ENCODE measurements at places on chromosomes 7 and 10.
A peak's percentile ranks its signal among the peaks of the same experiment; 100 is the strongest.

GRCh38 chr10:69703766-69704630 is 74.0 kb downstream of the FAM241B start:
- no peak for DNase-seq

DNA sequence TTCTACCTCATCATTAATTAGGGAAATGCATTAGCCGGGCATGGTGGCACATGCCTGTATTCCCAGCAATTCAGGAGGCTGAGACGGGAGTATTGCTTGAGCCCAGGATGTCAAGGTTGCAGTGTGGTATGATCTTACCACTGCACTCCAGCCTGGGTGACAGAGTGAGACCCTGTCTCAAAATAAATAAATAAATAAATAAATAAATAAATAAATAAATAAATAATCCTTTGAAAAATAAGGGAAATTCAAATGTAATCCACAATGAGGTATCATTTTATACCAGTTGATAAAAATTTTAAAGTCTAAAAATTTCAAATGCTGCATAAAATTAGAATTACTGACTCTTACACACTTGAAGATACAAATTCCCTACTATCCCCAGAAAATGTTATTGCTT is 334.3 kb downstream of the ADK start:
- DNase-seq, result no peak

- DNase-seq, result no peak
These were observed 107.5 kb downstream of the REEP3 start for GRCh38 chr10:63628526-63629362.

DNA sequence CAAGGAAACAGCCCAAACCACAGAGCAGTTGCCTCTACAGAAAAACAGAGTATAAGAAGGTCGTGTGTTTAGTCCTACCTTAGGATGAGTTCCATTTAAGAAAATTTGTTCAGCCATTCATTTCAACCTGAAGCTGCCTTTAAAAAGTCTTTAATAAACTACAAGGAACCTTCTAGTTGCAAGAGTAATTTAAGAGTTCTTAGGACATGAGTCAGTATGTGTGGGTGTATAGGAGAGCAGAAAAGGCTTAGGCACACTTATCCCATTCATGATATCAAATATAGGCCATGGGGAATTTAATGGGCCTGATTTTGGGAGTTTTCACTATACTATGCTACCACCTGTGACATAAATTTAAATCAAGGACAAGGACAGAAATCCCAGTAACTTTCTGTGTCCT is 496.8 kb downstream of the TFEC start:
- no peak for DNase-seq

GRCh38 chr7:71343039-71343438 is 211.1 kb downstream of the GALNT17 start:
- DNase-seq, result no peak

DNA sequence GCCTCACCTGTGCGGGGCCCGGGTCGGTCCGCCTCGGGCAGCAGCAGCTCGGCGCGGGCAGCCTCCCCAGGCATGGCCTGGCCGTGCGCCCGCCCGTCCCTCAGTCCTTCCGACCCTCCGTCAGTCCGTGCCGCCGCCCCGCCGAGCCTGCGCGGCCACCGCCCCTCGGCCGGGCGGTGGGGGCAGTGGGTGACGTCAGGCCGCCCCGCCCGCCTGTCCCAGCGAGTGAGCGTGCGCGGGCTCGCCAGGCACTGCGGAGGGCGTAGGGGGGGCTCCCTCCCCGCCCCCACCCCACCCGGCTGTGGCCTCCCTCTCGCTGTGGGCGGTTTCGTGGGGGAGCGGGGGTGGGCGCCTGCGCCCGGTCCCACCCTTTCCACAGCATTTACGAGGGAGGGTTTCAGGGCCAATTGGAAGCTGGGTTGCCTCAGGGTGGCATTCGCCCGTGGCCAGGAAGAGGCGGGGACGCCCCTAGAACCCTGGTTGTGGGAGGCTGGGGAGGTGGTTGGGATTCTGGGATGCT is at the start of gene NACAD:
TSS of gene NACAD (minus strand) at position 149 of the 520 bp plus-strand sequence. CDS start at position 74, 75 bp downstream.
- no peak for DNase-seq

DNA sequence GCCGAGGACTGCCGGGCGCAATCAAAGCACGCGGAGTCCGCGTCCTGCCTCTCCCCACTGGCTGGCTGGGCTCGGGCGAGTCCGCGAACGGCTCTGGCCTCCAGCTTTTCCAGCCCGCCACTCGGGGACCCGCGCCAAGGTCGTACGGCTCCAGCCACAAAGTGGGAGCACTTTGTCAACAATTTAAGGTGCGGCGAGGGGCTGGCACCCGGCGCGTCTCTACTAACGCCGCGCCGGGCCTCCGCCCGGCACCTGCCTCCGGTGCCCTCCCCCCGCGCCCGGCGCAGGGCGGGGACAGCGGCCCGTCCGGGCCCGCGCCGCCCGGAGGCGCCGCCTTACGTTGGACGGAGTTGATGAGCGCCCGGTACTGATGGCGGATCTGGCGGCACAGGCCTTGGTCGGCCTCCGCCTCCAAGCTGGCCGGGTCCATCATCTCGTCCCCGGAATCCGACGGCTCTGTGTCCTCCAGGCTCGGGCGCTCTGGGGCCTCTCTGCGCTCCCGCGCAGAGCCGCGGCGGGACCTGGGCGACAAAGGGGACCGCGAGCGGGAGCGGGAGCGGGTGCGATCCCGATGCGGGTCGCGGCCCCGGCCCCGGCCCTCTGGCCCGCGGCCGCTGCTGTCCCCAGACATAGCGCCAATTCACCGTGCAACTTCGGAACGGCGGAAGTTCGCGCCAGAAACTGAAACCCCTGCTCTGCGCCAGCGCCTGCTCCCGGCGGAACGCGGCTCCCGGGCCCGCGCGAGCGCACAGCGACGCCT is at the start of gene NSMCE4A:
TSS of gene NSMCE4A (minus strand) at position 683 of the 760 bp plus-strand sequence. CDS start at position 631, 52 bp downstream.
- DNase-seq, result peak; percentile 16

DNA sequence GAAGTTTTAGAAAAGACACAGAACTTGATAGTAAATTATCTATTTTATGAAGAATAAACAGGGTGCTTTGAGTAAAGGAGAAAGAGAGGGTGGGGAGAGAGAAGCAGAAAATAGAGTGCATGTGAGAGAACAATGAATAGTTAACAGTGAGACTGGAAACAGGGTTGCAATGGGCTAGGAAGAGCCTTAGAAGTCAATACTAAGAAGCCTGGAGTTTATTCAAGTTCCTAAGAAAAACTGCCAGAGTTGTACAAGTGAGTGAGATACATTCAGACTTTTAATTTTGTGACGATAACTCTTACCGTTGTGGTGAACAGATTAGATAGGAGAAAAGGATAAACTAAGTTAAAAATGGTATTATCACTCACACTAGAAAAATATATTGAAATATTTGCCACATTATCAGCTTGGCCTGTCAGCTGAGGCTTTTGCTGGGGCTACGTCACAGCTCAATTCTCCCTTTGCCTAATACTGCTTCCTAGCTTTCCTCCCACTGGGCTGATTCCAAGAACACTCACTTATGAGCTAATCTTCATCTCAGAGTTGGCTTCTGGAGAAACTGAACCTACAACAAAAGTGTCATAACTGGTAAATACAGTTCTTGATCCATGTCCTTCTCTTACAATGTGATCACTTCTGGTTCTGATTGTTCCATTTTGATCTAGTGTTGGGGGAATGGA is 92.7 kb downstream of the SEMA3D start:
- DNase-seq, result no peak

DNA sequence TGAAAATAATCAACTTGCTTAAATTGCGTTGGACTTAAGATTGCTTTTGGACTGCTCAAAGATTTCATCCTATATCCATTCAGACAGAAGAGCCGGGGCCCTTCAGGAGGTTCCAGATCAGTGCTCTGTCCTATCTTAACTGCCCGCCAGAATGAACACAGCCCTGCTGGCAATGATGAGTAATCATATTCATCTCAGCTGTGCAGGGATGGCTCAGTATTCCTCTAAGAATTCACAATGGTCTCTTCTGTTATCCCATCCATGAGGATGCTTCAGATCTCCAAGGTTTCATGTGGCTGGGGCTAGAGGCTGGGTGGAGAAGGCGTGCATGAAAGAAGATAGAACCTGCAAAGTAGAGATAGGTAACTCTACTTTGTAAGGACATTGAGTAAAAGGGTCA is 80.0 kb upstream of the NPVF start:
- no peak for DNase-seq

- no peak for DNase-seq
These were observed 4.8 kb upstream of the ADAP1 start for GRCh38 chr7:959271-959670.

- no peak for DNase-seq
These were observed 37.1 kb downstream of the MASTL start for GRCh38 chr10:27192284-27192683.

DNA sequence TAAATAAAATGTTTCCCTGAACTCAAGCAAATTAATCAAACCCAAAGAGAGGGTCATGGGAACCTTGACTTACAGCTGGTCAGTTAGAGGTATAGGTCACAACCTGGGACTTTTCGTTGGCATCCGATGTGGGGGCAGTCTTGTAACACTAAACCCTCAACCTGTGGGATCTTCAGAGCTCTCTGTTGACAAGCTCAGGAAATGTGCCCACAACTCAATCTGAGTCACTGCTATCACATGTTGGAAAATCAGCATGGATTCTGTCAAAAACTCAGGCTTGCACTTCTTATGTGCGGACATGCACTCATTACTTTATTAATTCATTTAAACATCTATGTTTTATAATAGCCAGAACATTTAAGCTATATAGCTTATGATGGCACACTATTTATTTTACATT is 424.6 kb upstream of the SORCS1 start:
- no peak for DNase-seq

DNA sequence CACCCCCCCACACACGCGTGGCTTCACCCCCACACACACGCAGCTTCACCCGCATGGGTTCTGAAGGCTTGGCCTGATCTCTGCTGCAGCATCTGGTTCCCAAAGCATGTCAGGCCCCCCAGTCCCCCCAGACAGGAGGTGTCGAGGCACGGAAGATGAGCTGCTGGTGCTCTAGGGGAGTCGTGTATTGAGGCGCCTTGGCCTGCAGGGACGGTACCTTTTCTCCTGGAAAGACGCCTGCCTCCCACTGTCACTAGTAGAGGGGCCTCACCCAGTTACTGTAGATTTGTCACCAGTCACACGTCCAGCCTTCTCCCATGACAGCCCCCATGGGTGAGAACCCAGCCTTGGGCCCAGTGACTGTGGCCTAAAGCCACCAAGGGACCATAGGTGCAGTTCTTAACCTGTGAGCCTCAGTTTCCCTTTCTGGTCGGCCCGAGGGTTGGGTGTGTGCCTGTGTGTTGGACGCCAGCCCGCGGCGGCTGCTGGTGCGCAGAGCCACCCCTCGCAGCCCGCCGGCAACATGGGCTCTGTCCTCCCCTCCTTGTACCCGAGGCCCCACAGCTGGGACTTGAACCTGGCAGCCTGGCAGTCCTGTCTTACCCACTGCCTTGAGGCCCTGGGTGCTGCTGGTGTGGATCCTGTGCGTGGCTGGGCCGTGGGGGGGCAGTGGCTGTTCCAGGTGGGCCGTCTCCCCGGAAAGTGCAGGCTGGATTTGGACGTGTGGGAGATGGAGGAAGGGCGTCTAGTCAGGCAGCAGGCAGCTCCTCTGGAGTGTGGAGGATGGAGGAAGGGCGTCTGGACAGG is 81.7 kb downstream of the NKX6-2 start:
- no peak for DNase-seq

- DNase-seq, result no peak
These were observed 22.2 kb downstream of the ARHGAP21 start for GRCh38 chr10:24701447-24701846.

DNA sequence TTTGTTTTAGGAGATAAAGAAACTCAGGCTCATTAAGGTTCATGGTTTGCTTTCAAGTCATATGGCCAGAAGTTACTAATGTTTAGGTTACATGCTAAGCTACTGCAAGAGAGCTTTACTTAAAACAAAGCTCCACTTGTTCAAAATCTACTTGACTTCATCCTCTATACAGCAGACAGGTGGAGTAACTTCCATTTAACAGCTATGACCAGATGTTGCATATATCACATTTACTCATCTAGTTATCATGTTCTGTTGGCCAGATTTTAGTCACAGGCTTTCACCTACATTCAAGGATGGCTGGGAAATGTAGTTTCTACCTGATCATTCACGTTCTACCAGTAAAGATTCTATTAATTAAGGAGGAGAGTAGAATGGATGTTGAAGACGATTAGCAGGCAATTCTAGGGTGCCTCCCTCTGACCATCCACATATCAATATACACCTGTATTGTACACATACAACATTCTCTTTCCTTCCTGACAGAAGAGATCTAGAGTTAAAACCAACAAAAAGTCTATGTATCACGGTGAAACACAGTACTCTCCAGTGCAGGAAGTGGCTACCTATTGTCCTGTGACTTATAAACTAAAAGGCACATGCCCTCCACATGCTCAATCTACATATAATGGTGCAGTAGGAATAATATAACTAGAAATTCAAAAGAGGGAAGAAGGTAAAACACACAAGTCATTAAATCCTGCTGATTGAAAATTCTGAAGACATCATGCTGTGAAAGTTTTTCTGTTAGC is 488.0 kb downstream of the MDFIC start:
- DNase-seq, result no peak

DNA sequence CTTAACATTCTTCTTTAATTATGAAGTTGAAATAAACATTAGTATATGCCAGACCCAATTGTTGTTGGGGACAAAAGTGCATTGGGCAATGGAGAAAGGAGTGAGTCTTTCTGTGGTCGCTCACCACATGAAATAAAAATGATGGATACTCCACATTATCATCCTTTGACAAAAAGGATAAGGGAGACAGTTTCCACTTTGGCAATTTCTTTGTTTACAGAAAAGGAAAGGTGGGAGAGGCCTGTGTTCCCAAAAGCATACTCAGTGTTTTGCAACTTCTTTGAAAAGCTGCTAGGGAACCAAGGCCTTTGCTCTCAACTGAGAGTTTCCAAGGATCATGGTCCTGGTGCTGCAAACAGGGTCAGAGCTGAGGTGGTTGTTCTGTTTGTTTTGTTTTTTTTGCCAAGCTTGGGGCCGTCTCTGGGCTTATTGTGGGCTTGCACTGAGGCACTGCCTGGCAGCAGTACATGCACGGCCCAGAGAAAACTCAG is 341.9 kb downstream of the TNS3 start:
- no peak for DNase-seq

DNA sequence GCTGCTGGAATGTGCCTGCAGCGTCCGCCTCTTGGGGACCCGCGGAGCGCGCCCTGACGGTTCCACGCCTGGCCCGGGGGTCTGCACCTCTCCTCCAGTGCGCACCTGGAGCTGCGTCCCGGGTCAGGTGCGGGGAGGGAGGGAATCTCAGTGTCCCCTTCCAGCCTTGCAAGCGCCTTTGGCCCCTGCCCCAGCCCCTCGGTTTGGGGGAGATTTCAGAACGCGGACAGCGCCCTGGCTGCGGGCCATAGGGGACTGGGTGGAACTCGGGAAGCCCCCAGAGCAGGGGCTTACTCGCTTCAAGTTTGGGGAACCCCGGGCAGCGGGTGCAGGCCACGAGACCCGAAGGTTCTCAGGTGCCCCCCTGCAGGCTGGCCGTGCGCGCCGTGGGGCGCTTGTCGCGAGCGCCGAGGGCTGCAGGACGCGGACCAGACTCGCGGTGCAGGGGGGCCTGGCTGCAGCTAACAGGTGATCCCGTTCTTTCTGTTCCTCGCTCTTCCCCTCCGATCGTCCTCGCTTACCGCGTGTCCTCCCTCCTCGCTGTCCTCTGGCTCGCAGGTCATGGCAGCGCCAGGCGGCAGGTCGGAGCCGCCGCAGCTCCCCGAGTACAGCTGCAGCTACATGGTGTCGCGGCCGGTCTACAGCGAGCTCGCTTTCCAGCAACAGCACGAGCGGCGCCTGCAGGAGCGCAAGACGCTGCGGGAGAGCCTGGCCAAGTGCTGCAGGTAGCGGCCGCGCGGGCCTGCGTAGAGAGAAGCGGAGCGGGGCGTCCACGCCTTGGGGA is 645 bp downstream of the SLC26A4 start:
- DNase-seq, result no peak

- no peak for DNase-seq
These were observed 1017.5 kb downstream of the XPNPEP1 start for GRCh38 chr10:108905821-108906220.

- DNase-seq, result no peak
These were observed 36.4 kb downstream of the ANTXRL start for GRCh38 chr10:46323176-46323575.

Measured in cortex of kidney (tissue), 1 donor.